ENCODE measurements at places on chromosomes 7 and 10. TPM values are rescaled to one million over a fixed set of nuclear protein-coding genes. Genes with fewer than 3 reads are reported as not detected.
A peak's percentile ranks its signal among the peaks of the same experiment; 100 is the strongest.

CPED1 gene
- total RNA-seq: not detected

- H3K4me3 ChIP-seq: no peak overlapping the region
- H3K27ac ChIP-seq: no peak overlapping the region
- H3K36me3 ChIP-seq: no peaks in the 10 kb centered on the region
- DNase-seq: no peak
These were observed 61.6 kb downstream of the NAMPT start for GRCh38 chr7:106223156-106223555.

GRCh38 chr10:11191678-11192077, 174.0 kb downstream of the CELF2 start:
- H3K4me1 ChIP-seq: peaks cover 92% of the 10 kb centered on the region
- H3K27me3 ChIP-seq: no peaks in the 10 kb centered on the region
- H3K36me3 ChIP-seq: peaks cover 92% of the 10 kb centered on the region
- H3K27ac ChIP-seq: no peak overlapping the region

ZNF425 gene
- total RNA-seq: 1.1 TPM

DNA sequence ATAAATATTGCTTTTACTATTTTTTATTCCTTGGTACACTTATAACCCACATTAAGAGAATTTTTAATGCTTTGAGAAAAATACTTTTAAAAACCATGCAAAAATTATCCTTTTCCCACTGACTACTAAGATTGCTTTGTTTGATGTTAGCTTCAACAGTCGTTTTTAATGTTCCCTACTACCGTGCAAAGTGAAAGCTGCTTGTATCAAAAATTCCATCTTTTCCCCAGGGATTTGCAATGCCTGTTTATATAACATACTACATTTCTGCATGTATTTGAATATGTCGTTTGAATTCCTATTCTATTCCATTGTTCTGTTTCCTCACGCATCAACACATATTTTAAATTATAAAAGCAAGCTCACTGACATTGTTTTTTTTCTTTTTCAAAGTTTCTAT, 54.4 kb downstream of the TFPI2 start:
- no peaks in the 10 kb centered on the region for H3K27me3 ChIP-seq
- no peaks in the 10 kb centered on the region for H3K4me1 ChIP-seq
- H3K36me3 ChIP-seq: no peaks in the 10 kb centered on the region
- DNase-seq: no peak
- H3K4me3 ChIP-seq: no peak overlapping the region

DNA sequence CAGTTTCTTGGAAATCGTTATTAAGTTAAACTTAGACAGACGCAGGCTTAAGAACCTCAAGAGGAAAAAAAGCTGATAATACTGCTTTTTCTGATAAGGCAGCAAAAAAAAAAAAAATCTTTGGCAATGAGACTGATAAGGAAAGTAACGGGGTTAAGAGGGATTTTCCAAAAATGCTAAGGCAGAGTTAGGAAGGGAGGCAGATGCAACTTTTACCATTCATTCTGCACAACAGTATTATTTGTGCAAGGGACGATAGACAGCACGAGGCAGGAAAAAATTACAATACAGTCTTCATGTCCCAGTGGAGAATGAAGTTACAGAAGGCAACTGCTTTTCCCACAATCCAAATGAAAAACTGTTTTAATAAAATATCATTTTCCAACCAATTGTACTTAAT, 194.0 kb downstream of the DOCK4 start:
- no peak overlapping the region for H3K27ac ChIP-seq
- H3K36me3 ChIP-seq: no peaks in the 10 kb centered on the region
- H3K4me1 ChIP-seq: no peaks in the 10 kb centered on the region
- no peak for DNase-seq
- no peak overlapping the region for H3K4me3 ChIP-seq

DNA sequence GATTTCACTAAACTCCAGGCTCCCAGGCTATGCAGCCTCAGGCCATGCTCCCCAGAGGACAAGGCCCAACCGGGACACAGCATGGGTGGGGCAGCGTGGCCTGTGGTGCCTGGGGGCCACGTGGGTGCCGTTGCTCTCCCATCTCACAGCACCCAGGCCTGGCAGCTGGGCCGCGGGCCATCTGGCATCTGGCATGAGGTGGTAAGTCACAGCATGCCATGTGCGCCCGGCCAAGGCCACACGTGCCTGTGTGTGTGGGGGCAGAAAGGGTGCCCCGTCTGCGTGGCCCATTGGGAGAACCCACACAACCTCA, 204.1 kb downstream of the EBF3 start:
- H3K27me3 ChIP-seq: no peaks in the 10 kb centered on the region
- DNase-seq: peak; percentile 3
- no peak overlapping the region for H3K4me3 ChIP-seq
- H3K36me3 ChIP-seq: peaks cover 14% of the 10 kb centered on the region

DNA sequence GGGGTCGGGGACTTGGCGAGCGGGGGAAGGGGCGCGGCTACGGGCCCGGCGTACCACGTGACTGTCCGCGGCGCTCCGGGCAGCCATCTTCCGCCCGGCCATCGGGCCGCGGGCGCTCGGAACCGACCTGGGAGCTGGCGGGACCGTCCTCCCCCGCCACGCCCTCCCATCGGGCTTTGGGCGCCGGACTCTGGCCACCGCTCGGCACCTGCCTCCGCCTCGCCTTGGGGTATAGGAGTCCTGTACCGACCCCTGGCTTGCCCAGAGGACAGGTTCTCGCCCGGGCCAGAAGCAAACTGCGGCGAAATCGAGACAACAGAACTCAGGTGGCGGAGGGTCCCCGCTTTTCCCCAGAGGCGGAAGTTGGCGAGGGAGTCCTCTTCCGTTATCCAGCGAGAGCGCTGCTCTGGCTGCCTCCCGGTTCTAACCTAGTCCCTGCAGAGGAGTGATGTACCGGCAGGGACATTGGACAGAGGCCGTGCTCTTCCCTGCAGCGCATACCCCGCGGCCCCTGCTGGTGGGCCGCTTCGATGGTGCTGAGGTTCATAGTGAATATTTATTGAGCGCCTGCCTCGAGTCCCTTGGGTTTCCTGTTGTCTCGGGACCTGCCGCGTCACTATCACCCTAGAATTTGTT, 1.2 kb upstream of the SGMS1 start:
- H3K4me1 ChIP-seq: peaks cover 39% of the 10 kb centered on the region
- peak; percentile 58 for DNase-seq
- H3K36me3 ChIP-seq: peaks cover 4% of the 10 kb centered on the region
- H3K4me3 ChIP-seq: peak overlapping the region; percentile 90
- H3K27me3 ChIP-seq: peaks cover 13% of the 10 kb centered on the region

ADAP1 gene
- 11.1 TPM for total RNA-seq

DNA sequence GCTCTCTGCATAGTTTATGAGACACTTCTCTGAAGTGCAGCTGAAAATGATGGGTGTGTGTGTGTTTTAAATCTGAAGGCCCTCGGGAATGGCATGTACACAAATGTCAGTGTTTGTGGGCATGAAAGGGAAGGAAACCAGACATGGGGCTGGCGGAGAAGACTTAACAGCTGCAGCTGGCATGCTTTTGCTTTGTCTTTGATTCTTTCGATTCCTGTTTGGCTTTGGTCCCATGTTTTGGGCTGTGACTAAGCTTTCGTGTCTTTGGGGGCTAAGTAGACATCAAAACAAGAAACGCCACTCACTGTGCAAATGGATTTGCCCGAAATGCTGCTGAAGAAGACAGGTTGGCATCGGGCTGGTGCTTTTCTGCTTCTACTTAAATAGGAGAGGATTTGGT, 179.3 kb downstream of the PFKFB3 start:
- DNase-seq: no peak
- H3K27ac ChIP-seq: peak overlapping the region; percentile 58
- H3K4me1 ChIP-seq: peaks cover 16% of the 10 kb centered on the region
- H3K27me3 ChIP-seq: no peaks in the 10 kb centered on the region
- H3K36me3 ChIP-seq: peaks cover 46% of the 10 kb centered on the region

DNA sequence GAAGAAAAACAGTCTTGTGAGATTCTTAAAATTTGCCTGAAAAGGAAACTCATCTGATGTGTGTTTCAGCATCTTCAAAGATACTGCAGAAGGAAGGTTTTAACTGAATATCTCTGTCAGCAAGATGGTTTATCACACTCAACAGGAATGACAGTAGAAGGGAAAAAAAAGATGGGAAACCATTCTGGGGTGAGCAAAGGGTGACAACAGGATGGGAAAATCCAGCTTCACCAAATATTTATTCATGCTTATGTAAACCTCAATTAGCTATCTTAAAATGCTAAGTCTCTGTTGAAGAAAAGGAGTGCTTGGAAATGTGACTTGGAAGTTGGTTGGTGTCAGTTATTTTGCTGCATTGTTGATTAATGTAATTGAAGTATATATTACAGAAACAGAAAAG, 82.2 kb downstream of the FZD1 start:
- H3K4me1 ChIP-seq: no peaks in the 10 kb centered on the region
- H3K27ac ChIP-seq: no peak overlapping the region
- no peak for DNase-seq
- no peaks in the 10 kb centered on the region for H3K27me3 ChIP-seq
- no peaks in the 10 kb centered on the region for H3K36me3 ChIP-seq

- no peaks in the 10 kb centered on the region for H3K36me3 ChIP-seq
- no peak for DNase-seq
- H3K4me3 ChIP-seq: no peak overlapping the region
- H3K27me3 ChIP-seq: no peaks in the 10 kb centered on the region
These were observed 317.2 kb downstream of the BBS9 start for GRCh38 chr7:33446551-33446950.

GRCh38 chr7:27608776-27609495, 53.7 kb downstream of the HIBADH start:
- H3K27ac ChIP-seq: no peak overlapping the region
- no peak overlapping the region for H3K4me3 ChIP-seq
- H3K36me3 ChIP-seq: no peaks in the 10 kb centered on the region
- no peaks in the 10 kb centered on the region for H3K4me1 ChIP-seq
- no peaks in the 10 kb centered on the region for H3K27me3 ChIP-seq

- no peaks in the 10 kb centered on the region for H3K4me1 ChIP-seq
- H3K27me3 ChIP-seq: no peaks in the 10 kb centered on the region
- no peak overlapping the region for H3K4me3 ChIP-seq
- no peaks in the 10 kb centered on the region for H3K36me3 ChIP-seq
- no peak overlapping the region for H3K27ac ChIP-seq
These were observed 135.0 kb downstream of the GALNT17 start for GRCh38 chr7:71266912-71267311.

- no peak overlapping the region for H3K4me3 ChIP-seq
- no peaks in the 10 kb centered on the region for H3K27me3 ChIP-seq
- DNase-seq: no peak
- no peak overlapping the region for H3K27ac ChIP-seq
These were observed 32.2 kb downstream of the NAMPT start for GRCh38 chr7:106252568-106252967.

GRCh38 chr10:126736142-126736541, 65.6 kb upstream of the C10orf90 start:
- no peak for DNase-seq
- no peak overlapping the region for H3K4me3 ChIP-seq
- H3K4me1 ChIP-seq: no peaks in the 10 kb centered on the region
- H3K36me3 ChIP-seq: no peaks in the 10 kb centered on the region
- no peak overlapping the region for H3K27ac ChIP-seq

DNA sequence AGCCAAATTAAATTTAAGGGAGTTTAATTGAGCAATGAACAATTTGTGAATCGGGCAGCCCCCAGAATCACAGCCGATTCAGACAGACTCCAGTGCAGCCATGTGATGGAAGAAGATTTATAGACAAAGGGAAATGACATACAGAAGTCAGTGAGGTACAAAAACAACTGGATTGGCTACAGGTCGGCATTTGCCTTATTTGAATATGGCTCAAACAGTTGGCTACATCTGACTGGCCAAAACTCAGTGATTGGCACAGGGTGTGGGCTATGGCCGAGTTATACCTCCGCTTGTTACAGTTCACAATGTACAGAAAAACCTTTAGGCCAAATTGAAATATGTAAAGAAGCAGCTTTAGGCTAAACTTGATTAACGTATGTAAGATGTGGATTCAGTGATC, 30.8 kb upstream of the EIF4H start:
- peaks cover 3% of the 10 kb centered on the region for H3K27me3 ChIP-seq
- peaks cover 9% of the 10 kb centered on the region for H3K4me1 ChIP-seq
- no peak overlapping the region for H3K27ac ChIP-seq

LRRC61 gene
- 23.1 TPM for total RNA-seq

TMEM270 gene
- not detected for total RNA-seq

GATA3 gene
- total RNA-seq: 112 TPM

DNA sequence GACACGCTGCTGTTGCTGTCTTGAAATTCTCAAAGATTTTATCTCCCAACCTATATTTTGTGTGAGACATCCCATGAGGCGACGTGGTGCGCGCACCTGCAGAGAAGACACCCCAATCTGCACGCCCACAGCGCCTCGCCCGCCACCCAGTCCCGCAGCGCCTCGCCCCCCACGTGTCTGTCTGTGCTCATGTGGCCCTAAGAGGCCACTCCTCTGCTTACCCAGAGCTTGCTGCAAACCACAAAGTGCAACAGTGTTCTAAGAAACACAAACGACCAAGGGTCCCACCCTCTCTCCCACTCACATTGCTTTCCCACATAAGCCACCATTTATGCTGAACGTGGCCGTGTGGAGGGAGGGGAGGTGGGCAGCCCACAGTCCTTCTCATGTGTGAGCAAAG, 287.2 kb downstream of the PTPRN2 start:
- H3K27ac ChIP-seq: no peak overlapping the region
- no peaks in the 10 kb centered on the region for H3K36me3 ChIP-seq
- no peaks in the 10 kb centered on the region for H3K4me1 ChIP-seq
- no peak overlapping the region for H3K4me3 ChIP-seq

DNA sequence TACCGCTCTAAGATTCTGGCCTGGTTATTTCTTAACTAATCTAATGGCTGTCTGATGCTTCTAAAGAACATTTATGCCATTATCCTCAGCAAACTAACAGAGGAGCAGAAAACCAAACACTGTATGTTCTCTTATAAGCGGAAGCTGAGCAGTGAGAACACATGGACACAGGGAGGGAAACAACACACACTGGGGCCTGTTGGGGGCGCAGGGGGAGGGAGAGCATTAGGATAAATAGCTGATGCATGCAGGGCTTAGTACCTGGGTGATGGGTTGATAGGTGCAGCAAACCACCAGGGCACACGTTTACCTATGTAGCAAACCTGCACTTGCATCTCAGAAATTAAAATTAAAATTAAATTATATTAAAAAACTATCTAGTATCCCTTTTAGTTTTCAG, 853.5 kb downstream of the GATA3 start:
- H3K4me3 ChIP-seq: no peak overlapping the region
- no peak for DNase-seq
- H3K36me3 ChIP-seq: no peaks in the 10 kb centered on the region
- H3K4me1 ChIP-seq: peaks cover 2% of the 10 kb centered on the region
- no peaks in the 10 kb centered on the region for H3K27me3 ChIP-seq

DNA sequence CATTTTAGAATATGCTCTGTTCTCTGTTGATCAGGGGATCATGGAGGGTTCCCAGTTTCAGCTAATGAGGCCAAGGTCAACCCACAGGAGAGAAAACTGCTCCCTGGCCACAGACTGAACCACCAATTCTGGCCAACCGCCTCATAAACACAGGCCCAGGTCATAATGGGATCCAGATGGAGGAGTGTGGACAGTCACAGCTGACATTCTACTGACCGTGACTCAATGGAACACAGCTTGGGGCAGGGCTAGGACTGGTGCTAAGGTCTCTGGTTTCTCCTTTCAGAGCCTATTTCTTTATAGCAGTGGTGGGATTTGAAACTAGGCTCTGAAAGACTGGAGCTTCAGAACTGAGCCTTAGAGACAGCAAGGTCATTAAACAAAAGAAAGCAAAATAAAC, 68.3 kb downstream of the HIPK2 start:
- no peaks in the 10 kb centered on the region for H3K27me3 ChIP-seq
- no peak for DNase-seq
- H3K27ac ChIP-seq: no peak overlapping the region
- H3K4me1 ChIP-seq: peaks cover 3% of the 10 kb centered on the region
- H3K36me3 ChIP-seq: peaks cover 11% of the 10 kb centered on the region

- H3K27ac ChIP-seq: no peak overlapping the region
- peaks cover 5% of the 10 kb centered on the region for H3K4me1 ChIP-seq
- no peak overlapping the region for H3K4me3 ChIP-seq
- no peak for DNase-seq
- H3K36me3 ChIP-seq: peaks cover 3% of the 10 kb centered on the region
These were observed 3.9 kb downstream of the PTPRZ1 start for GRCh38 chr7:121876656-121877500.

GRID2IP gene
- total RNA-seq: 0.28 TPM

Measured in activated CD4-positive, alpha-beta memory T cell treated with anti-CD3 and anti-CD28 coated beads, Interleukin-2, amount 10 ng/mL, durations not matched to agents 7 days and 5 days (primary cell).